T-helper 1 cell (primary cell): ENCODE measurements at places on chromosomes 6 and 20.

DNA sequence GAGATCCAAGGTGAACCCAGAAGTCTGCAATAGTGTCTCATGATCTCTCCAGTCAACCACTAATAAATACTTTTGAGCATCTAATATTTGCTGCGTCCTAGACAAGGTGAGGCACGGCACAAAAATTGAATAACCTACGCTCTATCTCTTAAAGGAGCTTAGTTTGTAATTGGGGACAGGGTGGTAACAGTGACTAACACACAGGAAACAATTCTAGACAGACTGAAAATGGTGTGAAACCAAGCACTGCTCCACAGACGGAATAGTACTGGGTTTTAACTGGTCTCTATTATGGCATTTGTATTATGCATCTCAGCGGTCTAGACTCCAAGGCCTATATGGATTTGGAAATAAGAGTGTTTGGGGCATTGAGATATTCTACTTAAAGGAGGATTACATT, 120.1 kb downstream of the CLIC5 start:
- peak; percentile 33 for DNase-seq

GRCh38 chr6:73556836-73557235, 36.0 kb upstream of the EEF1A1 start:
- no peak for DNase-seq

DNA sequence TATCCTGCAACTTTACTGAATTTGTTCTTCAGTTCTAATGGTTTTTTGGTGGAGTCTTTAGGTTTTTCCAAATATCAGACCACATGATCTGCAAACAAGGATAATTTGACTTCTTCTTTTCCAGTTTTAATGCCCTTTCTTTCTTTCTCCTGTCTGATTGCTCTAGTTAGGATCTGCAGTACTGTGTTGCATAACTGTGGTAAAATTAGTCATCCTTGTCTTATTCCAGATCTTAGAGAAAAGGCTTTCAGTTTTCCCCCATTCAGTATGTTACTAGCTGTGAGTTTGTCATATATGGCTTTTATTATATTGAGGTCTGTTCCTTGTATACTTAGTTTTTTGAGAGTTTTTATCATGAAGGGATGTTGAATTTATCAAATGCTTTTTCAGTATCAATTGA, 4.3 kb downstream of the MICA start:
- no peak for DNase-seq

DNA sequence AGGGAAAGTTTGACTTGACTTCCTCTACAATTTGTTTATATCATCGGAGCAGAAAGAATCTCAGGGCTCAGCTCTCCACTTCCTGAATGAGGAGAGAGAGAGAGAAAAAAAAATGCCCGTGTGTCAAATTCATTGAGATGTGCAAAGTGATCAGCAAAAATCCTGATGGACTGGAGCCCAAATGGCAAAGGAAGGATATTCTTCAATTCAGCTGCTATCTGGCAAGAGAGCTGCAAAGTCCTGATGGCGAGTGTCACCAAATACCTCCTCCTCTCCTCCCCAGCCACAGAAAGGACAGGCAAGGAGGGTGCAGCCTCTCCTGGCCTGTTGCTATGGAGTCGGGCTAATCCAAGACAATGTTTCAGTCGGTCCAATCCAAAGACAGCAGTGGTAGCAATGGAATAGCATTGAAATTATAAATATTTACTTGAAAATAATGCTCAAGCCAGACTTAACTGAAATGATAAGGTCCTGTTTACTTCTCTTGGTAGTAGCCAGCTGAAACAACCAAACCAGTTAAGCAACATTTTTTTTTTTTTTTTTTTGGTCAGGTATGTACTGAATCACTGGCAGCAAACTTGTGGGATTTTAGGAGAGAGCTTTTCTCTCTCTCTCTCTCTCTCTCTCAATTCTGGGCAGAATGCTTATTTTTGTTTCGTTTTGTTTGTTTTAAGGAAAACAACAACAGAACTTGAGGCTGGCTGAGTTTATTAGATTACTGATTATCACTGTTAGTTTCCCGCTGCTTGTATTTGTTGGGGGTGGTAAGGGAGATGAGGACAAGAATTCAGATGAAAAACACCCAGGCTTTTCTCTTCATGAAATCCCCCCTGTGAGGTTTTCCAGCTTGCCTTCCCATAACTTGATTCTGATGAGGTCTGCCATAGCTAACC, 204.2 kb downstream of the BCAS1 start:
- no peak for DNase-seq

GRCh38 chr20:63457737-63458136, 14.7 kb downstream of the KCNQ2 start:
- no peak for DNase-seq

DNA sequence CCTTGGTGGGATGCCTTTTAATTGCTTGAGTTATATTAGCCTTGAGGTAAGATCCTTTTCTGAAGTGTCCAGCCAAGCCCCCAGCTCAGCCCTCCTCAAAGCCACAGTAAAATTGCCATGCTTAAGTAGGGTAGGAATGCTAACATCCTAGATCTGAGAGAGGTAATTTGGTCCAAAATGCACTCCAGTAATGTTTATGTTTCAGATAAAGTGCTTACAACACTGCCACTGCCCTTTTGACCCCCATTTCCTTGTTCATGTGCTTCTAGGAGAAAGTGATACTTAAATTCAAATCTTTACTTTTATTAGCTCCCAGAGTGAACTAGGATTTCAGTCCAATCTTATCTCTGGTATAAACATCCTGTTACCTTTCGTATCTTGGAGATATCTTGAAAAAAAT, 318.0 kb downstream of the BMP2 start:
- no peak for DNase-seq

GRCh38 chr20:23186808-23187207, 100.7 kb upstream of the CD93 start:
- DNase-seq: no peak

DNA sequence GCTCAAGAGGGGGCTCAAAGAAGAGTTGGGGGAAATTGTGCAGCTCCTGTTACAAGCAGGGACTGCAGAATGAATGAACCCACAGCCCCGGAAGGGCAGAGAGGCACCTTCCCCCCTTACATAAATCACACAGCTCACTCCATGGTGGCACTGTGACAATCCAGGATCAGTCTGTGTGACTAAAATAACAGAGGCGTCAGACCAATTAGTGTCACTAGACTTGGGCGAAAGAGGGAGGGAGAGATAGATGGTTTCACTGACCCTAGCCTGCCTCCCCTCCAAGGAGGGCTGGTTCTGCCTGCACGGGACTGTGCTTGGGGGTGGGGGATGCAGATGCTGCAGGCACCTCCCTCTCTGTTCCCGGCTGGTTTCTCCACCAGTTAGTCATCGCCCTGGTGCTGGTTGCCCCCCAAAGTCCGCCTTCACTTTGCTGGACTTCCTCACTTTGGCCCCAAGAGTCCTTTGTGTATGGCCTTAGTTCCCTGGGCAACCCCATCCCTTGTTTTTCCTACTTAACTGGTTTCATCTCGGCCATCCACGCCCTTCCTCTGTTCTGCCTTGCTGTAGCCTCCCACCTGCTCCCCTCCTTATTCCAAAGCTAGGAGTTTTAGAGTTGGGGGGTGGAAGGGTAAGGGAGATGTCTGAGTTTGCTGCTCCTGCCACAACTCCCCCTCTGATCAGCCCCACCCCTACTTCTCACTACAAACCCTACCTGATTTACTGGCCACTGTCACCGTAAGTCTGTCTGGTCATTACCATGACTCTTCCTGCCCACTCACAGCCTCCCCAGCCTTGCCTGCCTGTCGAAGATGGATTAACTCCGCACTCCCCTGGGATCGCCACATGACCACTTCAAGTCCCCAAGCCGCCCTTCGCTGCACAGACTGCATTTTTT, 17.7 kb downstream of the CCDC167 start:
- DNase-seq: no peak

GRCh38 chr20:55375920-55376319, 629.4 kb downstream of the CBLN4 start:
- DNase-seq: no peak

DNA sequence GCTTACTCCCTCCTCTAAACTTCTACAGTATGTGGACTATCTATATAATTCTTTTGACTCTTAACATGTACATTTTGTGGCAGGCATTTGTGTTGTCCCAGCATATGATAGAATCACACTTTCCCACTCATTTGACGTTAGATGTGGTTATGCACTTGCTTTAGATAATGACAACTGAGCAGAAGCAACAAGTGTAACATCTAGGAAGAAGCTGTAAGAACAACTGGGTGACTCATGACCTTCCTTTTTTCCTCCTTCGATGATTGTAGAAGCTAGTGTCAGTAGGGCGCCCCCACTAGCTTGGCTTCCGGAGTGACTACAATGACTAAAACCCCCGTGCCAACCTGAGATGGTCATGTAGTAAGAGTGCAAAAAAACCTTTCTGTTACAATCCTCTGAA, 74.6 kb upstream of the CEP85L start:
- no peak for DNase-seq

DNA sequence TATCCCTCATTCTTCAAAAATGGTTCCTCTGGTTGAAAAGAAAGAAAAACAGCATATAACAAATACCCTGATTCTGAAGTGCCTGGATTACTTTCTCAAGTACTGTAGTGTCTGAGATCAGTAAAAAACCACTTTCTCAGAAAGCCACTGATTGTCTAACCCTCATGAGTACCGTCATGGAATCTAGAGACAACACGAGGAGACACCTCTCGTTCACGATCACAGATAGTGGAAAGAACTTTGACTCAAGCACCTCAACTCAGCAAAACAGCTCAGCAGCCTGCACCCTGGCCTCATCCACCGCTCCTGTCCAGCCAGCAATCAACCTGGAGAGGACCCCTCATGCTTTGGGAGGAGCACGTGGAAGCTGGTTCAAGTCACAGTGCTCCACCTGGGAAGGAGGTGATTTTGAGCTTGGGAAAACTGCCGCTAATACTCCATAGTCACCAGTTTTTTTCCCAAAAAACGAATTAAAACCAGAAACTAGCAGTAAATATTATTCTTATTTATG, 1.0 kb downstream of the SCML4 start:
- DNase-seq: peak; percentile 30
